Naive thymus-derived CD4-positive, alpha-beta T cell (primary cell): ENCODE measurements at places on chromosomes 7 and 10.
A peak's percentile ranks its signal among the peaks of the same experiment; 100 is the strongest.

- no peaks in the 10 kb centered on the region for H3K4me1 ChIP-seq
- no peak for DNase-seq
- no peaks in the 10 kb centered on the region for H3K36me3 ChIP-seq
- no peak overlapping the region for H3K27ac ChIP-seq
- no peaks in the 10 kb centered on the region for H3K27me3 ChIP-seq
These were observed 134.9 kb upstream of the ANK3 start for GRCh38 chr10:60524541-60524940.

GRCh38 chr7:93185303-93186027, 37.3 kb upstream of the SAMD9L start:
- H3K27me3 ChIP-seq, result no peaks in the 10 kb centered on the region
- H3K4me1 ChIP-seq, result no peaks in the 10 kb centered on the region
- no peak for DNase-seq
- no peaks in the 10 kb centered on the region for H3K36me3 ChIP-seq
- no peak overlapping the region for H3K4me3 ChIP-seq

GRCh38 chr7:112547916-112548315, 67.1 kb downstream of the LSMEM1 start:
- H3K4me1 ChIP-seq, result no peaks in the 10 kb centered on the region
- H3K27ac ChIP-seq, result no peak overlapping the region
- no peaks in the 10 kb centered on the region for H3K36me3 ChIP-seq
- H3K27me3 ChIP-seq, result peaks cover 4% of the 10 kb centered on the region

DNA sequence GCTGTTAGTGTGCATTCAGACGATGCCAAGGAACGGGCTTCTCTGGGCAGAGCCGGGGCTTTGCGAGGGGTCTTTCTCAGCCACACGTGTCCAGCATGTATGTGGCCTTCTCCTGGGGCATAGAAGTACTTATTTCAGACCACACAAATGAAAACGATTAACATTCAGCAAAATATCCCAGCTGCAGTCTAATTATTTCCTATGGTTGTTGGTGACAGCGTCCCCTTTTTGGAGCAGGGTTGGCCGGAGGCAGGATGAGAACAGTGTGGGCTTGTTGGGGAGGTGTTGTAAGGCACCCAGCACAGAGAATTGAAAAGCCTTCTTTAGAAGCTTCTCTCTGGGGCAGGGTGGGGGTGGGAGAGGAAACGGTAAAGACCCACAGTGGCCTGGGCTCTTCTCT, 54.2 kb downstream of the PTPRE start:
- DNase-seq, result no peak
- H3K27ac ChIP-seq, result no peak overlapping the region
- no peaks in the 10 kb centered on the region for H3K36me3 ChIP-seq
- H3K27me3 ChIP-seq, result no peaks in the 10 kb centered on the region
- no peaks in the 10 kb centered on the region for H3K4me1 ChIP-seq

DNA sequence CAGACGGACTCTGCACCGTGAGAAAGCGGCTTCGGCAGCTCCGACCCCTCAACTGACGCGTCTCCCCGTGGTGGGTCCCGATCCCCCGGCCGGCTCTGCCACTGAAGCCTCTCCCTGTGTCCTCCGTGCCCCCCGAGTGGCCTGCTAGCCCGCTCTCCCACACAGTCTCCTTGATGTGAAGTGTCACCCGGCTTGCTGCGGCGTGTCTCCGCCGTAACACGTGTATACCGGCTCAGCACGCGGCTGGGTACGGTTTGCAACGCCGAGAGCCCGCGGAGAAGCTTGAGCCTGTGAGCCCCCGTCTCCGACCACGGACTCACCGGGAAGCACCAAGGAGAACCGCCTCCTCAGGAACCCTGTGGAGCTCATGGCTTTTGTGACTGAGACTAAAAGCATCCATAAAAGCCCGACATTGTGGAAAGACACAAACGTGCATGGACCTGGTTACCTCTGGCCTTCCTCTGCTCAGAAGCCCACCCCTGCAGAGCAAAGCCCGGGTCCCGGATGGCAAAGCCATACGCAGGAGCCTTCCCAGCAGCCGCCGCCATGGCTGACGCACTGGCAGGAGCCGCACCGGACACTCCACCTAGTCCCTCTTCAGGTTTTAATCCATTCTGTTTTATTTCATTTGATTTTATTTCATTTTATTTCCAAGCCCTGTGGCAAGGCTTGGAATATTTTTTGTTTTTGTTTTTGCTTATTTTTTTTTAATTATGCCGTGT, 17.0 kb downstream of the PTPRN2 start:
- no peak overlapping the region for H3K27ac ChIP-seq
- no peaks in the 10 kb centered on the region for H3K36me3 ChIP-seq
- DNase-seq, result no peak
- no peaks in the 10 kb centered on the region for H3K27me3 ChIP-seq

DNA sequence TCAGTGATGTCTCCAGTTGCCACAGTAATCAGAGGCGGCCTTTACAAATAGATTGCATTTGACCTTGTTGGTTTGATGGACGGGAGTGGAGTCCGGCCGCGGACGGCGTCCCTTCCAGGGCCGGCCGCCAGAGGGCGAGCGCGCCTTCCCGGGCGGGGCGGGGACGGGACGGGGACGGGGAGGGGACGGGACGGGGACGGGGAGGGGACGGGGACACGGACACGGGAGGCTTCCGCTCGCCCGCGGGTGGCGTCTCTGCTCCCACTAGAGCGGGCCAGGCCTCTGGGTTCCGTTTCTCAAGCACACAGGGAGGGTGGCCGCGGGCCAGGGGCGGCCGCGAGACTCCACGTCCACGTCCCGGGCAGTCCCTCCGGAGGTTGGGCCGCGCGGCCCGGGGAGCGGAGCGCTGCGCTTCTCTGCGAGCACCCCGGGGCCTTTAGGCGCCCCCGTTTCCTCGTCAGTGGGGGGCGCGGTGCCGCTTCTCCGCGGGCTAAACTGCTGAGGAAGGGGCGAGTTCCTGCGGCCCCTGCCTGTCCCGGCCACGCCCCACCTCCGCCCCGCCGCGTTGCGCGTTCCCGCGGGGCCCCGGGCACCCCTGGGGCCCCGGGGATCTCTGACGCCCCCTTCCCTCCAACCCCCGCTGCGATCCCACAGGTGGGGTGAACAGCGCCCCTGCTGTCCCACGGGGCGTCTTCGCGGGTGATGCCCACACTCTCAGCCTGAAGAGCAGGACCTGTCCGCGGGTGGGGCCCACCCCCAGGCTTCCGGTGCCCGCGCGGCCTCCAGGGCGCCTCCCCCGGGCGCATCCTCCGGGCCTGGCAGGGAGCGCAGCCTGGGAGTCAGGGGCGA, 84.2 kb upstream of the MKI67 start:
- peaks cover 8% of the 10 kb centered on the region for H3K4me1 ChIP-seq
- H3K4me3 ChIP-seq, result peak overlapping the region; percentile 66
- no peaks in the 10 kb centered on the region for H3K27me3 ChIP-seq
- peak overlapping the region; percentile 87 for H3K27ac ChIP-seq

DNA sequence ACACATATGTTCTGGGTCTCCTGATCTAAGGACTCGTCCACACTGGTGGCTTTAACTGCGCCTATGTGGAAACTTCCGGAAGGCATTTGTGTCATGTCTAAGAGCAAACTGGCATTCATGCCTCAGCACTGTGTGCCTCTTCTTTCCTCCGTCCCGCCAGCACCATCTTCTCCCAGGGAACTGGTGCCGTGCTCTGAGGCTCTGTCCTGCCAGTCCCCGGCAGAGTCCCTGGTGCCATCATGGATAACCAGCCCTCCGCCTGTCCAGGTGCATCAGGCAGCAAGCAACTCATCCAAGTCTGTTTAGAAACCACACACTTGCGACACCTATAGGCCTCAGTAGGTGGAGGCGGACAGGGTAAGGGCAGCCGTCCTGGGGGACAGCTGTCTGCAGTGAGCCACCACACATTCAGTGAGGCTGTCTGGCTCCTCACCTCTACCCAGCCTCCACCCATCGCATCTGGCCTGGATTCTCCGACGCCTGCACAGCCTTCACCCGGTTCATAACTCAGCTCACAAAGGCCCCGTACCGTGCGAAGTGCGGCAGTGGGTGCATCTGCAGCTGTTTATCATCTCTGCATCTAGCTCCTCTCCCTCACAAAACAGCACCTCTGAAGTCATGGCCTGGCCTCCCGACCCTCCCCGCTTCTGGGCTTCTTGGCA, 162.7 kb downstream of the DIP2C start:
- no peaks in the 10 kb centered on the region for H3K4me1 ChIP-seq
- no peaks in the 10 kb centered on the region for H3K36me3 ChIP-seq
- H3K27ac ChIP-seq, result no peak overlapping the region
- no peak overlapping the region for H3K4me3 ChIP-seq

DNA sequence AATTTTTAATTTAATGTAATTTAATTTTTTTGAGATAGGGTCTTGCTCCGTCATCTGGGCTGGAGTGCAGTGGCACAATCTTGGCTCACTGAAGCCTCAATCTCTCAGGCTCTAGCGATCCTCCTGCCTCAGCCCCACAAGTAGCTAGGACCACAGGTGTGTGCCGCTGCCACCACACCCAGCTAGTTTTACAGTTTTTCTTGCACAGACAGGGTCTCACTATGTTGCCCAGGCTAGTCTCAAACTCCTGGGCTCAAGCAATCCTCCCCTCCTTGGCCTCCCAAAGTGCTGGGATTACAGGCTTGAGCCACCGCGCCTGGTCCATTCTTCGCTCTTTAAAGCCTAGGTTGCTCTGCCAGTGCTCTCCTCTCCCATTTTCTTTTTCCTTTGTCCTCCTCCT, 12.9 kb downstream of the CALML3 start:
- H3K4me3 ChIP-seq, result no peak overlapping the region
- DNase-seq, result no peak
- no peak overlapping the region for H3K27ac ChIP-seq
- no peaks in the 10 kb centered on the region for H3K27me3 ChIP-seq
- H3K36me3 ChIP-seq, result no peaks in the 10 kb centered on the region
- H3K4me1 ChIP-seq, result no peaks in the 10 kb centered on the region
